ENCODE measurements at places on chromosomes 12 and 14.

DNA sequence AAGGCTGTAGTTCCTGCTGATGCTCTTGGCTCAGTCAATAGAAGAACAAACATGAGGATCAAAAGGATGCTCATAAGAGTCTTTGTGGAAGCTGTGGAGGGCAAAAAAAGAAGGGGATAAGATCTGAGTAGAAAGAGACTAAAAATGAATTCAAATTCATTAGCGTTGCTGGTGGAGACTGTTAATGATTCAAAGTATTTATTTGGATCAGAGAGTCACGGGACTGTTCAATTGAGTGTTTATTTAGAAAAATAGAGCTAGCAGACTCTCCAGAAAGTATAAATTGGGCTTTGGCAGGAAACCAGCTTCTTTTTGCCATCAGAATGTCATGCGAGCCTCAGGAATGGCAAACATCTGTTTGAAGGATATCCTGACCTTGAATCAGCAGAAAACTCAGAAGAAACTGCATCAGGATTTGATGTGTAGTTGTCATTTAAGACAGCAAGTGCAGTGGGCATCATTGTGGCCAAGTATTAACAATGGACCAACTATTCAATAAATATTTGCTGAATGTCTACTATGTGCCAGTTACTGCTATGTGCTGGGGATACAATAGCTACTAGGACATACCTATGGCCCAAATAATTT is 126.4 kb downstream of the TBC1D30 start:
- no peak for DNase-seq

DNA sequence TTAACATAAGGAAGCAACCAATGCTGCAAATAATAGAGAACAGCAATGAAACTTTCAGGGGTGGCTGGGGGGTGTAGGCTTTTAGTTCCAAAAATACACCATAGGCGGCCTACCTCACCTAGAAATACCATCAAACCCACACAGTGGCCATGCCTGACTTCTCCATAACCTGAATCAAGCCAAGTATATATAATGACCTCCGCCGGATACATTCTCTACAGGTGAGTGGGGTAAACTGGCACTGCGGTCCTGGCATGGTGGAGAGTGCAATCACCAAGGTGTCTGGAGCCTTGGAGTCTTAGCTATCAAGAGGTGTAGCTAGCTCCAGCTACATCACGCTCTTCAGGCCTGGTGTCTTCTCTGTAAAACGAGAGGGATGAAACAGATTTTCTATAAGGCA is 1.2 kb downstream of the ZBTB25 start:
- no peak for DNase-seq

GRCh38 chr14:91911474-91912032 is 35.9 kb downstream of the FBLN5 start:
- DNase-seq: no peak

GRCh38 chr12:51815571-51815970 is 32.9 kb downstream of the FIGNL2 start:
- DNase-seq: no peak

GRCh38 chr12:14454098-14454907 is 88.8 kb downstream of the ATF7IP start:
- DNase-seq: peak; percentile 43

DNA sequence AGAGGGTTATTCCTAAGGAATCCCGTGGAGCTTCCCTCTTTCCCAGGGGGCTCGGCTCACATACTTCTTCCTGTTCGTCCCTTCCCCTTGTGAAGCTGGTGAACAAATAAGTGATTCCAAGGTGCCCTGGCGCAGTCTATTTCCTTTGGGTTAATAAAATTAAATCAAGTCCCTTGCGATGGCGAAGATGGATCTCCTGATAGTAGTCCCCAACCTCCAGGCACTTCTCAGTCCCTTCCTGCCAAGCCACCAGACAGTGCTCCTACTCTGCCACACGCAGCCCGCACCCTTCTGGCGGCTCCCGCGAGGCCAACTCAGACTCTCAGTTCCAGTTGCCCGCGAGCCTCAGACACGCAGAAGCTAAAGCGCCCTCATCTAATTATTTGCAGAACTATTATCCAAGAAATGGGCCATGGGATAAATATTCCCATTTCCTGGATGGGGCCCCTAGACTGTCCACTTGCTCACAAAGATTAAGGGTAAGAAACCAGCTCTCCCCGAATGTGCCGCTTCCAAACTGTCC is 2.4 kb upstream of the SIX6 start:
- no peak for DNase-seq

- no peak for DNase-seq
Measured at GRCh38 chr14:73143003-73143402, 6.7 kb downstream of the PSEN1 start.

GRCh38 chr12:123805173-123805572 is 43.1 kb downstream of the DNAH10 start:
- no peak for DNase-seq

GRCh38 chr14:23640524-23641141 is 4.5 kb downstream of the DHRS2 start:
- peak; percentile 65 for DNase-seq

- DNase-seq: no peak
Measured at GRCh38 chr12:128103152-128103551, 163.8 kb upstream of the TMEM132C start.

DNA sequence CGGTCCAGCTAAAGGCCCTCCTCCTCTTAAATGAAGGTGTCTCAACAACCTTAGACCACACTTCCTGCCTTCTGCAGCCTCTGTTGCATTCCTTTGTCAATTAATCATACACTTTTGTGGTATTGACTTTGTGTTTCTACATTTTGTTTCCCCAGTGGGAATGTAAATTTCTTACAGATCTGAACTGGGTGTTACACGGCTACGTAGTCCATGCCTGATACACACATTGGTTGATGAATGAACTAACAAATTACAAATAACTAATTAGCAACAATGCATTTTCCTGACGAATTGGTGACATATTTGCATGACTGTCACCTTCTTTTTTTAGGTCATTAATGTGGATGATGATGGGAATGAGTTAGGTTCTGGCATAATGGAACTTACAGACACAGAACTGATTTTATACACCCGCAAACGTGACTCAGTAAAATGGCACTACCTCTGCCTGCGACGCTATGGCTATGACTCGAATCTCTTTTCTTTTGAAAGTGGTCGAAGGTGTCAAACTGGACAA is 15.2 kb upstream of the CCT2 start:
- no peak for DNase-seq

DNA sequence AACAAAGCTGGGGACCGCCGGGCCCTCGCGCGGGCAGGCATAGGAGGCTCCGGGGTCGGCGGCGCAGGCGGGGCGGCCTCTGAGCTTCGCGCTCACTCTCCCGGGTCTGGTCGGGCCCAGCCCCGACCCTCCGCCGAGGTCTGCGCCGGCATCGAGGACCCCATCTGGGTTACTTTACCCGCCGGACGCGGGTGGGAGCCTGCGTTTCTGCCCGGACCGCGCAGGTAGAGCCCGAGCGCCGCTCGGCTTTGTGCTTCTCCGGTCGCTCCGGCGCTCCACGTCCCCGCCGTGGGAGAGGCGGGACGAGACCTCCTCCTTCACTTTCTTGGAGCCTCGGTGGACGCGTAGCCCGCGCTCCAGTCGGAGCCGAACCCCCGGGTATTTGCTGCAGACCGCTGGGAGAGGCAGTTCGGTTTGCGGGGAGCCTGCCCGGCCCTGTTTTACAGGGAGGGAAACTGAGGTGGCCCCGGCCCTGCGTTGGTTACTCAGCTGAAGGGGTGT is 63.2 kb downstream of the FBXL14 start:
- no peak for DNase-seq

GRCh38 chr12:64256166-64256800 is 34.2 kb upstream of the KICS2 start:
- peak; percentile 29 for DNase-seq

- DNase-seq: no peak
Measured at GRCh38 chr12:1723721-1724120, 32.9 kb downstream of the ADIPOR2 start.

DNA sequence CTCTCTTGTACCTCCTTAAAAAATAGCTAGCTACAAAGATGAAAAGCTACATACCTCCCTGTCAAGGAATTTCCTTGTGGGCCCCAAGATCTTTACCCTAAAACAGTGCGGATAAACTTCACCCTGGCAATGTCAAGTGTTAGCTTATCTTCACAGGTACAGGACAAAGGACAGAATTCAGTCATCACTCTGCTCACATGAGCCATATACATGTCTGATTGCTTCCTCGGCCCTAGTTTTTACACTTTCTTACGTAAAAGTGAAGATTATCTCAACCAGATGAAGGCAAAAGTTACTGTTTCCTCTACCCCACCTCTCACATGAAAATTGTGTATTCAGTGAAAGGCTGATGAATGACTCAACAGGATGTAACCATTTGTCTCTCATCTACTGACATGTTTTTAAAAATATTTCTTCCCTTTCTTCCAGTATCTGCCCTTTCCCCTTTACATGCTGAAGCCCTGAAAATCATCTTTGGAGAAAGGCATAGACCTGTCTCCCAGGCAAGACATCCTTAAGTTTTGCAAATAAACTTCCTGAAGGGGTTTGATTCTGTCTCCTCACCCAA is 890.1 kb downstream of the GALC start:
- DNase-seq: no peak
